ENCODE measurements at places on chromosomes 7 and 10. TPM values are rescaled to one million over a fixed set of nuclear protein-coding genes. Genes with fewer than 3 reads are reported as not detected.

Gene MTURN
- total RNA-seq: 281 TPM

Gene KCND2
- 38.6 TPM for total RNA-seq

Gene LRMDA
- total RNA-seq: 1.2 TPM

Gene SP8
- 4.9 TPM for total RNA-seq

Gene LIPN
- total RNA-seq: 0.25 TPM

Gene SLC25A13
- 9.6 TPM for total RNA-seq

Gene CYP2C19
- total RNA-seq: 0.25 TPM

Gene CRCP
- total RNA-seq: 53.6 TPM

Gene CHCHD2
- 119 TPM for total RNA-seq

Gene KLLN
- total RNA-seq: 0.49 TPM

Gene PAX4
- total RNA-seq: not detected

Gene CCL24
- not detected for total RNA-seq

Gene EBLN1
- not detected for total RNA-seq

Gene ZMIZ2
- 13.3 TPM for total RNA-seq

Gene CLDN4
- 0.25 TPM for total RNA-seq

Gene GPR26
- 4.2 TPM for total RNA-seq

Gene HOXA9
- 0.25 TPM for total RNA-seq

Gene CHST3
- total RNA-seq: 5.4 TPM

Gene CCAR1
- total RNA-seq: 41.1 TPM

Gene ICA1
- total RNA-seq: 20.4 TPM

Gene TAS2R40
- total RNA-seq: not detected

Gene SFTPD
- 0.25 TPM for total RNA-seq

Gene GOLGA7B
- total RNA-seq: 17.7 TPM

Gene FLNC
- total RNA-seq: 4.2 TPM

Gene SEC31B
- total RNA-seq: 4.2 TPM

Gene SUMF2
- total RNA-seq: 35.7 TPM

Gene DNAJC12
- total RNA-seq: 3.9 TPM

Gene BICC1
- 3.7 TPM for total RNA-seq

Gene ZNF3
- 32.9 TPM for total RNA-seq

Gene SPDYE2B
- not detected for total RNA-seq

Gene CRTAC1
- 6.6 TPM for total RNA-seq

Gene TFEC
- total RNA-seq: 0.49 TPM

Gene LRRC61
- 14.0 TPM for total RNA-seq

Gene GHRHR
- total RNA-seq: 2.2 TPM

Gene CRPPA
- total RNA-seq: 4.4 TPM

Gene ADGRA1
- 3.9 TPM for total RNA-seq

Gene VGF
- total RNA-seq: 10.1 TPM

Gene GBX1
- total RNA-seq: not detected

Gene MALRD1
- total RNA-seq: 2.7 TPM

Gene TFPI2
- 0.25 TPM for total RNA-seq

Gene KMT2C
- total RNA-seq: 66.9 TPM

Gene CDHR3
- 11.6 TPM for total RNA-seq

Gene ATAD1
- total RNA-seq: 59.0 TPM

Gene ADCY1
- total RNA-seq: 193 TPM

Gene MYH16
- total RNA-seq: not detected

Gene AKR1C2
- 21.9 TPM for total RNA-seq

Gene ARHGAP22
- 2.5 TPM for total RNA-seq

Data from temporal lobe (tissue), 4 donors.